ENCODE measurements at places on chromosomes 13 and 19. TPM values are rescaled to one million over a fixed set of nuclear protein-coding genes. Genes with fewer than 3 reads are reported as not detected.

The GFY gene
- 0.14 TPM for total RNA-seq

The DIAPH3 gene
- 8.0 TPM for total RNA-seq

The SEMA6B gene
- total RNA-seq, result 6.7 TPM

The ZNF260 gene
- 6.0 TPM for total RNA-seq

The ANKLE1 gene
- 0.43 TPM for total RNA-seq

The TMEM205 gene
- 117 TPM for total RNA-seq

The TMEM190 gene
- total RNA-seq, result 1.3 TPM

Data from A549 treated with ZK216348 at 1 μM for 4 hours (cell line).